Nucleus accumbens (tissue), 56 donors: ENCODE measurements at places on chromosomes 3 and 15.
A peak's percentile ranks its signal among the peaks of the same experiment; 100 is the strongest.

DNA sequence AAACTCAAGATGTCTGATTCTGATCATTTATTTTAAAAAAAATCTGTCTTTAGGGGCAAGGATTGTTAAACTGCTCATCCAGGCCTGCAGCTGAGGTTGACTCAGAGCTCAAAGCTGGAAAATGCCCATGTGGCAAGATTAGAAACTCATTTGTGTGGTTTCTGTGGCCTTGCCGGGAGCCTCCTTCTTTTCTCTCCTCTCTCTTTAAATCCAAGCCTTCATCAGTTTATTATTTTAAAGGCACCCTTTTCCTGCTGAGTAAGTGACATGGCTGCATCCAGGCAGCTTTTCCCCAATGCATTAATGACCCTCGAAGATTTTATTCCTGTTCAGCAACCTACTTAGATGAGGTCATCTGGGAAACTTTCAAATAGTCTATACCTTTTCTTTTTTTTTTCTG lies 221.3 kb upstream of the CDIN1 start:
- DNase-seq = no peak

GRCh38 chr3:29696311-29696710 lies 415.4 kb downstream of the RBMS3 start:
- no peak for DNase-seq

GRCh38 chr3:14304101-14305045 lies 98.0 kb upstream of the SLC6A6 start:
- DNase-seq = no peak

DNA sequence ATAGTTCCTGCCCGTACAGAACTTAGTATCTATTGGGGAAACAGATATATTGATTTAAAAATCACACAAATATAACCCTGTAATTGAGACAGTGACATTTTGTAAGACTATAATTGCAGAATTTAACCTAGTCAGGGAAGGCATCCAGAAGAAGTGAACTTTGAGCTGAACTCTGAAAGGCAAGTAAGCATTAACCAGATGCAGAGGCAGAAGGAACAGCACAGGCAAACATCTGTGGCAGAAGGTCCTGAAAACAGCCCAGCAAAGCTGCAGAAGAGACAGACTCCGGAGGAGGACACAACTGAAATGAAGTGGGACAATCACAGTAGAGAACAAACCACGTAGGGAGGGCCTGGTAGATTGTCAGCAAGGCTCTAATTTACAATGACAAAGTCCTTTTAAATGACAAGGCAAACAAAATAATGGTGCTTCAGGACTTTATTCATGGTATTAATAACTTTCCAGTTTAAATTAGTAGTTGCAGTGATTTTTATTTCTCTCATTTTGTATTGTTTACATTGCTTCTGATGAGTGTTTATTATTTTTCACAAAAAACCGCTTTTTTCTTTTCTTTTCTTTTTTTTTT lies 14.5 kb downstream of the BCL2A1 start:
- no peak for DNase-seq

DNA sequence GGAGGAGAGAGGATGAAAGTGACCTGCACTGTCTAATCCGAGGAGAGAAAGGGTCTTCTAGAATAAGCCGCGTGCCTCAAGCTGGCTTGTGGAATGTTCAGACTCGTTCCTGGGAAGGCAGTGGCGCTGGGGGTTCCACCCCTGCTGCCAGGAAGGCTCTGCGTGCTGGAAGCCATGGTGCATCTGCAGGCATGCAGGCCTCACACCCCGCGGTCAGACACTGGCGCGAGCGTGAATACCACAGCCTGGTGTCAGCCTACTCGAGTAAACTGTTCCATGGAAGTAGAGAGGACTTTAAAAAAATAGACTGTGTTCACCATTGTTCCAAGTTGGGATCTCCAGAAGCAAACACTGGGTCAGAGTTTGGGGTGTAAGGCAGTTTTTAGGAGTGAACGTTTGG lies 25.9 kb upstream of the GABRG3 start:
- no peak for DNase-seq

- DNase-seq = no peak
Measured at GRCh38 chr3:127120851-127121647, 71.9 kb upstream of the PRR23E start.

- no peak for DNase-seq
Measured at GRCh38 chr3:113532698-113533533, 561 bp downstream of the SIDT1 start.

GRCh38 chr15:25793354-25794050 lies 69.6 kb downstream of the ATP10A start:
- DNase-seq = no peak

GRCh38 chr15:66025015-66025452 lies 155.7 kb downstream of the RAB11A start:
- DNase-seq = peak; percentile 26

DNA sequence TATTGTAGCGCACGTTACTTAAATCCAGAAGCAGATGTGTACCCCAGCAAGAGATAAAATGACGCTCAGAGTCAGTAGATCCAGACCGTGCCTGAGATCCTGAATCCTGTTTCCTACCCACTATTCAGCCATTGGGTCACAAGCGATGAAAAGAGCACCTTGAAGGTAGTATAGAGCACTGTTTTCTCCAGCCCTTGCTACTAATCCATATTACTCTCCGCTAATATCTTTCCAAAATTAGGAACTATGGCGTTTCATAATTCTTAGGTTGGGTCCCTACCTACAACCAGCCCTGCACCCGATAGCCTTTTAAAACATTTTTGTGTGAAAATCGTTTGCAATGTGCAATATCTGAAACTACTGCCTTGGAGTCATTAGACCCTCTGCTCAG lies 596 bp downstream of the BTD start:
- DNase-seq = no peak

GRCh38 chr15:74193299-74193718 lies 9.3 kb downstream of the STRA6 start:
- no peak for DNase-seq

GRCh38 chr15:90553248-90553745 lies 23.6 kb downstream of the CRTC3 start:
- DNase-seq = no peak

GRCh38 chr3:72571638-72572114 lies 276.6 kb downstream of the SHQ1 start:
- no peak for DNase-seq

DNA sequence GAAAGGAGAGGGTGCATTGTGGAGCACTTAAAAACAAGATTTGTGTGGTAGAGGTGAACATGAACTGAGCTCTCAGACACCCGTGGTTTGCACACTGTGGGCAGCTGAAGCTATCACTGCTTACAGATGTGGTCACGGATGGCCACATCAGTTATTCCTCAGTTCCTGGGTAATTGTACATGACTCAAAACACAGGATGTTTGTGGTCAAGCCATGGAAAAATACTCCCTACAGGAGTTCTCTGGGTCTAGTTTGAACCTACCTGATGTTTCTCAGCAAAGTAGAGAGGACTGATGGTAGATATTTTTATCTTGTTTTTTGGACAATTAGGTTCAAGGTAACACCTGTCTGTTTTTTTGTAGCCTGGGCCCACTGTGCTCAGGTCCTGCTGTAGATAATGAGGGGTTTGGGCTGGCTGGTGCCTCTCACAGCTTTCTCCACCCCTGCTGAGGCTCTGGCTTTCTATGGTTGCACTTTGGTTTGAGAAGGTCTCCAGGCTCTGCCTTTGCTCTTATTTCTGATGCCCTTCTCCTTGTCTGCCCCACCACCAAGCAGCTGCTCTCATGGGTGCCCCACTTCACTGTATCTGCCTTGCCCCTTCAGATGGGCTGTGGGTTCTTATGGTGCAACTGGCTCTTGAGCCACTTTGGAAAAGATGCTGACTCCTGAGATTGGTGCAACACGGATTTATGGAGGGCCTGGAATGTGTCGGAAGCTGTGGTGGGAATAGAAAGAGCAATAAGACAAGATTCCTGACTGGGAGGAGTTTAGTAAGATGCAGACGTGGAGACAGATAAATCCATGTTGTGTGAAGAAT lies 40.1 kb downstream of the CDCP1 start:
- no peak for DNase-seq

DNA sequence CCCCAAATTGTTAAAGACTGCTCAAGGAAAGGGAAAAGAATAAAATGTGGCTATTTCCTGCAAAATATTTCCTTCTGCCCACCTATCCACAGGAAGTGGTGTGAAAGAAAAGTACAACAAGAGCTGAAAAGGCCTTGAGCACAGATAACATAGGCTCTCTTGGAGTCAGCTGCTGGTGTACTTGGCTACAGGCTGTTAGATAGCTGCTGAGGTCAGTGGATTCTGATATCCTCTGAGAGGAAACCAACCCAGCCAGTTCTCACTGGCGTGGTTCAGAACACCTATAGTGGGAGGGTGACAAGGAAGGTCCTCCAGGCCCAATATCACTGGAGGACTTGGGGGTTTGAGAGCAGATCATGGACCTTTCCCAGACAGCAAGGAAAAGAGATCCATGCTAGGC lies 124.4 kb upstream of the GAP43 start:
- DNase-seq = no peak

- DNase-seq = no peak
Measured at GRCh38 chr15:37652646-37653417, 281.6 kb upstream of the TMCO5A start.

GRCh38 chr15:94352636-94353487 lies 121.5 kb downstream of the MCTP2 start:
- no peak for DNase-seq

- DNase-seq = no peak
Measured at GRCh38 chr15:80501476-80501875, 97.3 kb downstream of the ARNT2 start.

DNA sequence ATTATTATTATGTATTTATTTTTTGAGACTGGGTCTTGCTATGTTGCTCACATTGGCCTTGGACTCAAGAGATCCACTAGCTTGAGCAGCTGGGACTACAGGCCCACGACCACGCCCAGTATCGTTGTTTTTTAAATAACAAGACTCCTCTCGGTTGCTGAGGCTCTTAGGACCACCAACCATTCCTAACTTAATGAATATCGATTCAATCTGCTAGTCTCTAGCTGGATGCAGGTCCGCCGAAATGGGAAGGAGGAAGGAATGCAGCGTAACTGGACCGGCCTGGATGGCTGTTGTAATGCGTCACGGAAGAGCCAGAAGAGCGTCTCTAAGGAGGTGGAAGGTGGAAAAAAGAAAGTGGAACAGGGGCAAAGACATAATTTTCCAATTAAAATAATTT lies 1.7 kb downstream of the ANXA2 start:
- no peak for DNase-seq

GRCh38 chr3:120469882-120470301 lies 19.1 kb upstream of the FSTL1 start:
- no peak for DNase-seq

- DNase-seq = no peak
Measured at GRCh38 chr3:196611761-196612483, 27.6 kb upstream of the NRROS start.

DNA sequence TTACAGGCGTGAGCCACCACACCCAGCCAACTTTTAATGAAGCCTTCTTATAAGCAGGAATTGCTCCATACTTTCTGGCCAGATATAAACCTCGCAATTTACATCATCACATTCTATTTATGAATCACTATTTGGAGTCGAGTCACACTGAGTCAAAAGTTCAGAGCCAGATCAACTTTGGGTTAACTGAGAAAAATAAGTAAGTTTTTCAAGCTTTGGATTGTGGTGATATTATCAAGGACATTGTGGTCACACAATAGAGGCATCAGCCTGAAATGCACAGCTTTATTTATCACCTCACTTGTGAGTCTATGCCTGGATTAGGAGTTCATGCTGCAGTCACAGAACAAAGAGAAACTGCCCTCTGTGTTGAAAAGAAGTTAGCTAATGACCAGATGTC lies 1163.5 kb downstream of the ROBO1 start:
- DNase-seq = no peak

DNA sequence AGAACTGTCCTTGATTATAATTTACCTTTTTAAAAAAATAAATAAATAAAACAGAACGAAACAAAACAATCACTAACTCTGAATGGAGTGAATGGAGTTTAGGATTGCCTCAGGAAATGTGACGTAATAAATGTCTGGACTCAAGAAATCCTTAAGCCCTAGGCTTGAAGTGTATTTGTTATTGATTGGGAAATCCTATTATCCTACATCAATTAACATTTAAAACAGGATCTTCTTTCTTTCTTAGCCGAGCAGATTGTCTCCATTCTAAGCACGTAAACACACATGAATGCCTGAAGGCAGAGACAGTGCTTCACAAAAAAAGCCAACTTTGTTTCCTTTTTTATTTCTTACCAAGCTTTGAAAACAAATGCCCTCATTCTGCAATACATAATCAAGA lies 33.4 kb downstream of the KAT2B start:
- no peak for DNase-seq

- no peak for DNase-seq
Measured at GRCh38 chr3:88412346-88412745, 262.6 kb downstream of the C3orf38 start.

DNA sequence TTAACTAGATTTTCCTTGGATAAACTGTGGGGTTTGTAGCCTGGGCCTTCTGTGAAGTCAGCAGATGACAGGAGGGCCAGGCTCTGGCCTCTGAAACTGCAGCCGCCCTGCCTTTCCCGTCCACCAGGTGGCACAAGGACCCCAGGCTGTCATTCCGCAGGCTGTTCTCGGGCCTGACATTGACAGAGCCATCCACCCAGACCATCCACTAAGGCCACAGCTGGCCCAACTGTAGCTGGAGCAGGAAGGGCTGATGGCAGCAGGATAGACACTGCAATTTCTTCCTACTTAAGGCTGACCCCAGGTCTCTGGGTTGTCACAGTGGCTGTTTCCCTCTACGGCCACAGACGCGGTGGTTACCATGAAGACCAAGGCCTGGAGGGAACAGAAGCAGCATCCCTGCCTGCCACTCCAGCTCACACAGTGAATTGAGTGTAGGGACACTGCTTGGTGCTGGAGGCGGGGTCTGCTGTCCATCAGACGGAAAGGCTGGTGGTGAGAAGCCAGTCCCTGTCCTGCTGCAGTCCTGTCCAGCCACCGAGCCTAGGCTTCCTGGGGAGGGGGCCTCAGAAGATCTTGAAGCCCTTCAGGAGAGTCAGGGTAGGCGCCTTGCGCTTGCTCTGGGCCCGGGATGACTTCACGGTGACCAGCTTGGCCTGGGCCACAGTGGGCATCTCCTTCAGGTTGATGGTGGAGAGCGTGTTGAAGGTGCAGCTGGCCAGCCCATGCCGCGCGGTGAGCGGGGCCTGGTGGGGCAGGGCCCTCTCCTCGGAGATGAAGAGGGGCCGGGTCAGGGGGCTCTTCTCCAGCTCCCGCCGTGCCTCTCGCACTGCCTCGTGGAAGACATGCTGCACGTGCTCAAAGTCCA lies 9.4 kb downstream of the SLC51B start:
- DNase-seq = peak; percentile 81

DNA sequence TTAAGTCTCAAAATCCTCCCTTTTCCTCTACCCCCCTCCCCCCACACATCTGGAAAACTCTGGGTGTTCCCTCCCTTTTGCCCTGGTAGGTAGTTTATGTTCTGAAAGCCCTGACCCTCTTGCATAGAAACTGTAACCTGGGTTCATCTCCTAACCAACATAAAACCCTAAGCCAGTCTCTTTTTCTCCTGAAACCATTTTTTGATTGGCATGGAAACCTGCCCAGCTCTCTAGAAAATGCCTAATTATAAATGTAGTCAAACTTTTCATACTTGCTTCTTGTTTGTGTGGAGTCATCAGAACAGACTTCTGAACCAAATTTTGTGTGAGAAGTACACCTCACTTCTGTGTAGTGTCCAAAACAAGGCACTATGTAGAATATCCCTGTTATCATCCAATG lies 1264.4 kb downstream of the SI start:
- DNase-seq = no peak

GRCh38 chr3:72123908-72124441 lies 339.0 kb upstream of the PROK2 start:
- no peak for DNase-seq
